ENCODE measurements at places on chromosomes 5 and 9.
A peak's percentile ranks its signal among the peaks of the same experiment; 100 is the strongest.

- DNase-seq = peak; percentile 21
These were observed 293.0 kb downstream of the ZNF608 start for GRCh38 chr5:124453221-124454051.

DNA sequence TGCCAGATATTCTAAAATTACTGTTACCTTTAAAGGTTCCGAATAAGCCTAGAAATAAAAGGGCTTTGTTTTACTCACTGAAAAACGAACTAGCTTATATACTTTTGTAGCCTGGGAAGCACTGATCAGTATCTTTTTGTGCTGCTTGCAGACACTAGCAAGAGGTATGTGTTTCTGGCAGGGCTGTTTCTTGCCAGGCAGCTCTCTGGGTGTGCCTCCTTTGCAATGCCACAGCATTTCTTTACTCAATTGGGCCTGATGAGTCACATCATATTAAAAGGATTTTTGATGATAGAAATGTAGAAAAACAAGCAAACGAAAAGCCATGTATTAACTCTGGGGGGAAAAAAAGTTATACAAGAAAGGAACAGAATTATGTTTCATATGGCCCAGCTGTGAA is 35.6 kb downstream of the CD180 start:
- no peak for DNase-seq

- no peak for DNase-seq
These were observed 111.2 kb downstream of the GALNT10 start for GRCh38 chr5:154301726-154302125.

DNA sequence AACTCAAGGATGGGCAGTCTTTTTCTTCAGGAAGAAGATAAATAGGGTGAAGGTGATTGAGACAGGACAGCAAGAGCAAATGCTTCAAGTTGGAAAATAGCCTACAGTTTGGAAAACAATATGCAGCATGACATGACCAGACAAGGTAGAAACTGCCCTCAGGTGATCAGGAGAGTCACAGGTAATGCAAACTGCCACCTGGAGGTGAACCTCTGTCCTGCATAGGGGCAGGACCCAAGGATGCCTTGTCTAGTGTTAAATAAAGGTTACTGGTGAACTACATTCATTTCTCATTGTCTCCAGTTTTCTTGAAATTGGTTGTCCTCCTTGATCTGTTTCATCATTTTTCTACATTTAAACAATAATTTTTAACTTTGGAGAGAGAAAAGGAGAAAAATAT is 232.1 kb downstream of the SEMA5A start:
- no peak for DNase-seq

GRCh38 chr5:178786417-178786816 is 56.0 kb upstream of the ZNF354A start:
- no peak for DNase-seq

- no peak for DNase-seq
These were observed 287.6 kb downstream of the RFX3 start for GRCh38 chr9:3238236-3238635.

GRCh38 chr5:177132136-177133095 is 1.2 kb upstream of the NSD1 start:
- DNase-seq = no peak

- DNase-seq = peak; percentile 47
These were observed 114.6 kb downstream of the FAM170A start for GRCh38 chr5:119743927-119744326.

DNA sequence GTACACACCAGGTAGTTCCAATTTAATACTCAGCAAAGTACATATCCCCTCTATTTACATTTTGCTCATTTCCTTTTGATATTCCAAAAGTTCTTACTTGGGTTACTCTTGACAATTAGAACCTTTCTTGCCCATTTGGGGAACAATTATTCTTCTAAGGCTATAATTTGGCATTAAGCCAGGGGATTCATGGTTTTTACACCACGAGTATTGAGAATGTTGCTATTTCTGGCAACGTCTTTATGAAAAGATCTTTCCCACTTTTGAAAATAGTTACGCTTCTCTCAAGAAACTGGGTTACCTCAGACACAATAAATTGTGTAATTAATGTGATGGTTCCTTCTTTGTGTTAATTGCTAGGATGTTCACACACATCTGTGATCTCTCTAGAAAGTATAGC is 11.5 kb upstream of the CAAP1 start:
- no peak for DNase-seq

- no peak for DNase-seq
These were observed 193.8 kb downstream of the SLIT3 start for GRCh38 chr5:169106911-169107706.
